Stimulated activated CD4-positive, alpha-beta T cell treated with anti-CD3 and anti-CD28 coated beads, Interleukin-12 subunit alpha, Interleukin-12 subunit beta, amount 100 ng/mL, for 24 hours (primary cell): ENCODE measurements at places on chromosomes 6 and 20.

GRCh38 chr6:13712599-13712898, 914 bp upstream of the RANBP9 start:
- DNase-seq = no peak

DNA sequence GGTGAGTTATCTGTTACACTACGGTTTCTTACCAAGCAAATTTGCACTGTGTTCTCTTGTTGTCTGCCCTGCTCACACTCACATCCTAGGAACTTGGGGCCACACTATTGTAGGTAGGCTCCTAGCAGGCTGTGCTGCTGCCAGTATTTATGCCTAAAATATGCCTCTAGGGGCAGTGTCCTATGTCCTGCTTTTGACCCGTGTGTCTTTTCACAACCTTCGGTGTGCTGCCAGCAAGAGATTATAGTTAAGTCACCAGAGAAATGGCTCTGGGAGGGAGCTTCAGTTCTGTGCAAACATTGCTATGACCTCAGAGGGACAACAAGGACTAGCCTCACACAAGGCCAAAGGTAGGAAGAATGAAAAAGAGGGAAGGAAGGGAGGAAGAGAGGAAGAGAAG, 8.9 kb upstream of the TAAR5 start:
- DNase-seq = no peak

DNA sequence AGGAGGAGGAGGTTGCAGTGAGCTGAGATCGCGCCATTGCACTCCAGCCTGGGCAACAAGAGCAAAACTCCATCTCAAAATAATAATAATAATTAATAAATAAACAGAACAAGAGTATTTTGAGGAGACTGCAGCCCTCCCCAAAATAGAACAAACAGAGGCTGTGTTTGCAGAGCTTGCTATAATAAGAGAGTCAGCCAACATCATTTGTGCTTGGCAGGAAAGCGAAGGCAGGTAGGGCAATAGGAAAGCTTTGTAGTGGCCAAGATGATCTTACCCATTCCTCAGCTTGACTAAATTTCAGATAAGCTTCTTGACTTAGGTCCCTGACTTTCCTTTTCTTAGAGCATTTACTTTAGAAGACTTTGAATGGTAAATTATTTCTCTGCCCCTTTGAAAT, 6.7 kb downstream of the C6orf141 start:
- DNase-seq = no peak

DNA sequence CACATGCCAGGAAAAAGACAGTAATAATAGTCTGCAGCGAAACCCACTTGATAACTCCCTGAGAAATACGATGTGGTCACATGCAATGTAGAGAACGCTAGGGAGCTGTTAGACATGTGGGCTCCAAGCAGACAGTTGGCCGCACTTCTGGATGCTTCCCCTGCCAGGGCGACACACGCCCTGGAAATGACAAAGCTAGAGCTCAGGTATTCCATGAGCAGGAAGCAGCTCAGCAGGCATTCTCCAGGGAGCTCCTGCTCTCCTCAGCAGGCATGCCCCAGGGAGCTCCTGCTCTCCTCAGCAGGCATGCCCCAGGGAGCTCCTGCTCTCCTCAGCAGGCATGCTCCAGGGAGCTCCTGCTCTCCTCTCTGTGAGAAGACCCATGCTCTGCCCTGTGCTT, 52.4 kb upstream of the NXT1 start:
- DNase-seq = no peak

DNA sequence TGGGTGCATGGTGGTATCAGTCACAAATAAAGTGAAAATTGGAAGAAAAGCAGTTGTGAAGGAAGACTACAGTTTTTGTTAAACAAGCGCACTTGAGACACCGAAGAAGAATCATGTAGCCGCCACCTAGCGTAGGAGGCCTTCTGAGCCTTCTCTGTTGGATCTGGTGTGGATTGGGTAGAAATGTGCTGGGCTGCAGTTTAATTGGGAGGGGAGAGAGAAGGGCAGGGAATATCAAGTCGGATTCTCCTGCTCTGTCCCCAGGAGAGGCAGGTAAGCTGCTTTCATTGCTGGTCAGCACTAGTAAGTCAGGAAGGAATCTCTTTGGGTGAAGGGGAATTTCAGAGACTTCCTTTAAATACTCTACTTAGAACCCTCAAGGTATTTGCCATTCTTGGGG, 1.2 kb upstream of the FABP7 start:
- DNase-seq = no peak

DNA sequence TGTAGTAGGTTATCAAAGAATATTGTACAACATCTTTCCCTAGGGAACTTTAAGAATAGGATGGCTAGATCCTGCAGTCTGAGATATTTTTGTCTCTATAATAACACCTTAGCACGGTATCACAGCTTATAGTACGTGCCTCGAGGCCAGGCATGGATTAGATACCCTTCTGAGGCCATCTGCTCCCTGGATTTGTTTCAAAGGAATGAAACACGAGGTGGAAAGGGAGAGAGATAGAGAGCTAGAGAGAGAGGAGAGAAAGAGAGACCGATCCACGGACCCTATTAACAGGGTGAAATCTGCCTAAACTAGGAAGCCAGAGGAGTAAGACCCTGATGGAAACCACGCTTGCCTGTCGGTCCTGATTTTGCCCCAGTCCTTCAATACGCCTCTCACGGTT, 92.5 kb downstream of the CD83 start:
- no peak for DNase-seq

DNA sequence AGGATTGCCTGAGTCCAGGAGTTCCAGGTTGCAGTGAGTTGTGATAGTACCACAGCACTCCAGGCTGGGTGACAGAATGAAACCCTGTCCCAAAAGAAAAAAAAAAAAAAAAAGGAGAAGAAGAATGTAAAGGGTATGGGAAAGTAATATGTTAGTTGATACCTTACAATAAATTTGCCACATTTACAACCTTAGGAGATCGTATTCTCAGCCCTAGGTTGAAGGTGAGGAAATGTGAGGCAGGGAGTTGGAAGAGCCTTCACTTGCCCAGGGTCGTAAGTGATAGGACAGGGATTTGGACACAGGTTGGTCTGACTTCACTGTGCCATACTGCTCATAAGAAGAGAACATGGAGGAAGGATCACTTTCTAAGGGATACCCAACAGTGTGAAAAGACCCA, 68.6 kb downstream of the BMP6 start:
- DNase-seq = no peak

- DNase-seq = no peak
Measured at GRCh38 chr6:53598265-53598907, 53.5 kb upstream of the GCLC start.

GRCh38 chr20:24933266-24933908, 15.7 kb upstream of the CST7 start:
- DNase-seq = no peak

DNA sequence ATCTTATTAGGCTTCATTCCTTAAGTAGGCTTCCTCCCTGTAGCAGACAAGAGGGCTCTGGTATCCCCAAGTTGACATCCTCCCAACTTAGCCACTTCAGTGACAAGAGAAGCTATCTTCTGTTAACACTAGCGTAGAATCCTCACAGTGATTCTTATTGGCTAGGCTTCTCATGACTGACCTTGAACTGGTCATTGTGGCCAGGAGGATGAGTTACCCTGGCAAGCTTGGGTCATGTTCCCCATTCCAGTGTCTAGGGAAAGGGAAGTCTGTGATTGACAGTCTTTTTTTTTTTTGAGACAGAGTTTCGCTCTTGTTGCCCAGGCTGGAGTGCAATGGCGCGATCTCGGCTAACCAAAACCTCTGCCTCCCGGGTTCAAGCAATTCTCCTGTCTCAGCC, 7.1 kb downstream of the CDKAL1 start:
- no peak for DNase-seq

DNA sequence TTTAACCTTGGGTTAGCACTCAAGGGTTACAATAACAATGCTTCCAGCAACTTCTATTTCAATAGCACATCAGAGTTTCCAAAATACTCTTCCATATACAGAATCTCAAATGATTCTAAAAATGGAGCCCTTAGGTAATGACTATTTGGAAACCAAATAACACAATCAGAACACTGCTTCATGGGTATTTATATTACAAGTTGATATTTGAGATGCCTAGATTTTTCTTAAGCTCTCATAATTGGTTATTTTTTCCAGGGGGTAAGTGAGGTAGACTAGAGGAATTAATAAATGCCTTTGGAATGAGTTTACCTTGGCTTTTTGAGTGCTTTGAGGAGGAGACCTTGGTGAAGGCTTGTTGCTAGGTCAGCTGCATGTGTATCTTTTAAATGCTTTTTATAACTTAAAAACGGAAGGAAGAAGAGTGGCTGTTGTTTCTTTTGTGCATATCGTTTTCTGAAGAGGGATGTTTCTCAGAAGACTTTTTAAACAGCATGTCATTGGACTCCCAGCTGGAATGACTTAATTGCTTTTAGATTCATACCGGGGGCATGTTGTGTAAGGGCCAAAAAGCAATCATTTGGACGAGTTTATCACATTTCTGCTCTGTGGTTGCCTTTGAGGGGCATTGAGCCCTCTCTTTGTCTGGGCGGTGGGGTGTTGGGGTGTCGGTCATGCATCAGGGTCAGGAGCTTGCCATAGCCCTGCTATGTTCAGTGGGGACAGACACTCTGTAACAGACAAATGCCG, 186.0 kb downstream of the DTNBP1 start:
- DNase-seq = no peak

GRCh38 chr6:117168296-117169063, 96.9 kb upstream of the VGLL2 start:
- no peak for DNase-seq

DNA sequence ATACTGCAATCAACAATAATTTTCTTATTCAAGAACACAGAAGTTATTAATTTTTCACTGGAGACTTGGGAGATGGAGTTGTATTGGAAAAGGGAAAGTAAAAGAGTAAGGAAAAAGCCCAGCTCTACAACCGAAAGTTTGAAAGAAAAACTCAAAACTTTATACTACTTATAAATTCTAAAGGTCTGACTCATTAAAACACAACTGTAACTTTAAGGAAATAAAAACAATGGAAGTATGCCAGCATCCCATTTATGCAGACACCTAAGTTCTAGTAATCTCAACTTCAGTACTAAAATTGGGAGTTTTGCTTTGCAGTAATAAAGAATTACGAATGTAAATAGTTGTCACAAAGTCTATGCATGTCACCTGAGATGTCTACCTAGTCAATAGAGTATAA, 80.6 kb downstream of the IRAK1BP1 start:
- no peak for DNase-seq

DNA sequence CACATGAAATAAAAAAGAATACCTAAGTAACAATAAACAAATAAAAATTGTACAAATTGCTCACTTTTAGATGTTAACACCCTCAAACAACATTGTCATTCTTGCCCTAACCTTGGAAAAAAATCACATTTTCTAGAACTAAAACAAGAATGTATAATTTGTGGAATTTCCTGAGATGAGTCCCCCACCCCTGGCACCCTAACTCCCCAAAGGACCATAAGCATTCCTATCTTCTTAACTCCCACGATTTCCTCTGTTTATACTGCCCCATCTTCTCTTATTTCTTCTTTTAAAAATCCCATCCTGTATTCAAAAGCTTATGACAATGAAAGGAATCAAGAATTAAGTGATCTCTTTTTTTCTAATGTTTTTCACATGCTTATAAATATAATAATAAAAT, 70.9 kb downstream of the IBTK start:
- no peak for DNase-seq

DNA sequence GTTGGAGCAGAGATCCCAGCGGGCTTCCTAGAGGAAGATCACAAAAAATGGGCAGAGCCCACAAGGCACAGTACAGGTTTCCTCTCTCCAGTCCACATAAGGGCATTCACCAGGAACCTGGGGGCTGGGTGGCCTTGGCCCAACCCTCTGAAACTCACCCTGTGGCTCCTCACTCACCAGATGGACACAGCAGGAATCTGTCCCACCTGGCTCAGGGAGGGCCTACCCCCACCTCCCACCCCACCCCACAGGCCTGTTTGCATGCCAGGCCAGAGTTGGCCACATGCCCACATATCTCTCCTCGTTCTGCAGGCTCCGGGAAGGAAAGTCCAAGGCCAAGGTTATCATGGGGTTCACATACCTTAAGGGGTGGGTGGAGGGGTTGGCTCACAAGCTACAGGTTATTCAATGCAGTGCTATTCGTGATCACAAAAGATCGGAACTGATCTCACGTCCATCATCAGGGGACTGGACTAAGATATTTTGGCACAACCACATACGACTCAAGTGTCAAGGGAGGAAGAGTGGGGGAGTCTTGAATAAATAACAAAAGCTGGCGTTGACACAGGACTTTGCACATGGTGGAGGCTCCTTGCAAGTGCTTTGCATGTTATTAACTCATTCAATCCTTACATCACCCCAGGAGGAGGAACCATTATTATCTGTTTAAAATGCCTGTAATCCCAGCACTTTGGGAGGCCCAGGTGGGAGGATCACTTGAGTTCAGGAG, 13.0 kb downstream of the RIPOR3 start:
- no peak for DNase-seq

DNA sequence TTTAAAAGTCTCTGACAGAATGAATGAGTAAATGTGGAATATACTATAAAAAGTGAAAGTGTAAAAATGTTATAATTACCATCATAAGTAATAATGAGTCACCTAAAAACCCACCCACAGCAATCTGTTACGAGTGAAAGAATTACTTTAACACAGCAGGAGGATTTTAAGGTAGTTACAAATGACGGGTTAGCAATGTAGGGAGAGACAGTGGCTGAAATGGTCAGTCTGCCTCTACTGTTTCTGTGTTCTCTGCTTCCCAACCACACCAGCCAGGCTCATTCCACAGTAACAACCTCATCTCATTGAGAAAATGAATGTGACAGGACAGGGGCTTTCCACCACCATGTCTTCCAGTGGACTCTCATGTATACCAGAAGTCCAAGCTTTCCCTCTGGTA, 124.4 kb upstream of the KCNK16 start:
- no peak for DNase-seq

GRCh38 chr6:119273272-119274196, 76.0 kb downstream of the MAN1A1 start:
- no peak for DNase-seq

GRCh38 chr6:28927846-28928245, 4.1 kb upstream of the TRIM27 start:
- DNase-seq = no peak

DNA sequence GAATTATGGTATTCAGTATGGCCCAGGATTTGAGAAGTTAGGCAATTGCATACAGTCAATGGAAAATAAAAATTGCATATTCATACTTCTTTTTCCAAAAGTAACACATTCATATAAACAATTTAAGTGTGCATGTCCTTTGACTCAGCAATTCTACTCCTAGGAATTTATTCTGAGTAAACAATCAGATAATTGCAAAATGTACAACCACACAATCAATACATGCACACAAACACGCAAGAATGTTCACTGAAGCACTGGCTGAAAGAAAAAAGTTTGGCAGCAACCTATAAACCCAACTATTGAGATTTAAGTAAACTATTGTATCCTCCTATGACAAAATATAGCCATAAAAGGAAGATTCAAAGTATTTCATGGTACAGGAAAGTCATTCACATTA, 1.6 kb downstream of the CYP39A1 start:
- DNase-seq = no peak

GRCh38 chr6:103114582-103114981, 1721.1 kb downstream of the GRIK2 start:
- DNase-seq = no peak

- DNase-seq = no peak
Measured at GRCh38 chr6:114550316-114550715, 207.5 kb upstream of the HS3ST5 start.

- DNase-seq = no peak
Measured at GRCh38 chr6:21332077-21332476, 261.5 kb upstream of the SOX4 start.

- DNase-seq = no peak
Measured at GRCh38 chr6:33910594-33910993, 106.8 kb upstream of the MLN start.
